ENCODE measurements at places on chromosomes 7 and 10.

DNA sequence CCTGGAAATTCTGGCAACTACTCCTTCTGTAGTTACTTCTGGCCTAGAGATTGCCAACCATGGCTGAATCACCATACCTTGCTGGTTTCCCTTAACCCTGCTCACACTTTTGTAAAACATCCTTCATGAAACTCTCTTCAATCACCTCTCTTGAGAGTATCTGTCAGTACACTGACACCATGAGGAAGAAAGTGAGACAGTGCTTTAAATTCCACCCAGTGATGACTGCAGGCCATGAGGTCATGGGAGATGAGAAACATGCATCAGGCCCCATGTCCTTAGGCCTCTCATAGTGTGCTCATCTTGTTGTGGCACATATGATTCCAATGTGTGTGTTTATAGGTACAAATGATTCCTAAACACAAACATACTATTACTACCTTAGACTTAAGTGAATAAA is 24.6 kb upstream of the NAMPT start:
- no peak for DNase-seq

DNA sequence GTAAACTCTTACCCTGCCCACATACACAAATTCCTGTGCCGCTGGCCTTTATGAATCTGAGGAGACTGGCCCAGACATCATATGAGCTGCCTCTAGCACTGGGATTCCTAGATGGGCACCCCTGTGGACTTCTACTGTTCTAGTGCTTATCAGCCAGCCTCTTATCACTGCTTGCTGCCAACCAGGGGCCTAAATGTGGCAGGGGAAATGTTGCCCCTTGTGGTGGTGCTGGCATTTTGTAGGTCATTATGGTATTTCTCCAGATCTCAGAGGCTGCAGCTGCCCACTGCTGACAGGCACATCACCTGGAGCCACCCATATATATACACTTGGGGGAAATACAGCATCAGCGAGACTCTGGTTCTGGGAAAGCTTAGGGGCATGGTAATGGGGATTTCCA is 5.4 kb downstream of the SFR1 start:
- DNase-seq, result no peak

DNA sequence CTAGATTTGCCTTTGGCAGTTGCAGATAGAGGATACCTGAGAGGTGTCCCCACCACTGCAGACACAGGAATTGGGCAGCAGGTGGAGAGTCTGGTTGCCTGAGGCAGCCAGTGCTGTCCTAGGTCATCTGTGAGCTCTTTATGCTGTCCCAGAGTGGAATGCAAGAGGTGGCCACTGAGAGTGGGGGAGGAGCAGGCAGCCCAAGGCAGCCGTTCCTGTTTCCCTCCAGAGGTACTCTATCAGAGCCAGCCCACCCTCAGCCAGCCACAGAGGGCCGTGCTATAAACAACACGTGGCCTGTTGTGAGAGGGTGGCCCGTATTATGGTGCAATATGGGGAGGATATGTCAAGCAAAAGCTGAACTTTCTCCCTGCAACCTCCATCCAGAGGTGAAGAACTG is 8.5 kb downstream of the LRRC18 start:
- DNase-seq, result no peak

DNA sequence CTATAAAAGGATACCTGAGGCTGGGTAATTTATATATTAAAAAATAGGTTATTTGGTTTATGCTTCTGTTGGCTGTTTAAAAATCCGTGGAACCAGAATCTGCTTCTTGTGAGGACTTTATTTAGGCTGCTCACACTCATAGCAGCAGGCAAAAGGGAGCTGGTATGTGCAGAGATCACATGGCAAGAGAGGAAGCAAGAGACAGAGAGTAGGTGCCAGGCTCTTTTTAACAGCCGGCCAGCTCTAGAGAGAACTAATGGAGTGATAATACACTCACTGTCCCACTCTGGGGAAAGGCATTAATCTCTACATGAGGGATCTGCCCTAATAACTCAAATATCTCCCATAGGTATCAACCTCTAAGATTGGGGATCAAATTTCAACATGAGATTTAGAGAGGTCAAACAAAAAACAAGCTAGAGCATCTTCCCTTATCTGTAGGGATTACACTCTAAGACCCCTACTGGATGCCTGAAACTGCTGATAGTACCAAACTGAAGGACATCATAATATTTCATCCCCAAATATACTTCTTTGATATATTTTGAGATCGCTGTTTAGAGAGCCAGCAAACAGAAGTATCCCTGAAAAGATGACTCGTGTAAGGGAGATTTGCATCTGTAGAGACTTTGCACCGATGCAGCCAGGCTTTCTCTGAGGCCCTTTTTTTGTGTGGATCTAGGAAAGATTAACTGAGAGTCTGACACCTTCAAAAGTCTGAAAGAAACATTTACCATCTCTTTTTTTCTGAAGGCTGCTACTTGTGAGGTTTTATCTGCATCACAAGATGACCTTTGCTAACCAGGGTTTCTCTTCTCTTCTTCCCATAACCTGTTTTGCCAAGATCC is 717.0 kb upstream of the MBL2 start:
- no peak for DNase-seq

DNA sequence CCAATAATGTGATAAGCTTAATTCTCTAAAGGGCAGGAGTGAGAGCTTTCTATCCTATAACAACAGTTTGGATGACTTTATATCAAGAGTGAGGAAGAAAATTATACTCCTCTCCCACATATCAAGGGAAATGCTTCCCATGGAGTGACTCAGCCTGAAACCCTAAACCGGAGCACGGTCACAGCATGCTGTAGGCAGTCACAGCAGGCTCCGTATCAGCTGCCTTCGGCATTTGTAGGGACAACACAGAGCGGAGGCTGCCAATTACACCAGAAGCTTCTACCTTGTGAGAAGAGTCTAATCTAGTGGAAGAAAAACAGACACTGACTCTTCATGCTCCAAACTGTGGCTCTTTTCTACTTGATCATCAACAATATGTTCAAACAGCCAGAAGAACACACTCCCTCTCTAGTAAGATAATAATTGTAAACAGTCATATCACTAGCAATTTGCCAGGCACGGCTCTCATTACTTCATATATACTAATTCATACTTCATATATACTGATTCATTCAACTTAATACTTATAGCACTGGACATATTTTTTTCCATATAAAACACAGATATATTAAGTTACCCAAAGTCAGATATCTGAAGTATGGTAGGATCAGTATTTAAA is 65.9 kb downstream of the DGKB start:
- no peak for DNase-seq

- no peak for DNase-seq
These were observed 5.9 kb upstream of the GDF10 start for GRCh38 chr10:47294057-47294456.

DNA sequence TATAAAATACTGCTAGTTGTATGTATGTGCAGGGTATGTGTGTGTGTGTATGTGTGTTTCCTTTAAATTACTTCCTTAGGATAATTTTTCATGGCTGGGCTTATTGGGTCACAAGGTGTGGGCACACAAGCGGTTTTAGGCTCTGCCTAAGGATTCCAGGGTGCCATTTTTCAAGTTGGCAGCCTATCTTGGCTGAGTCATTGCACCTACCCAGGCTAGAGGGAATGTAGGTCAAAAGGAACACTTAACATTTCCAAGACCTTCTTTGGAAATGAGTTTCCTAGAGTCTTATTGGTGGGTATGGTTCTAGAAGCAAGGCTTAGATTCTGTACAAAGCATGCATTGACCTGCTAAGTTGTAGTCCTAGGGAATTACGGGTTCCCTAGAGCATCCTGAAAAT is 642.1 kb downstream of the LRMDA start:
- DNase-seq, result no peak

DNA sequence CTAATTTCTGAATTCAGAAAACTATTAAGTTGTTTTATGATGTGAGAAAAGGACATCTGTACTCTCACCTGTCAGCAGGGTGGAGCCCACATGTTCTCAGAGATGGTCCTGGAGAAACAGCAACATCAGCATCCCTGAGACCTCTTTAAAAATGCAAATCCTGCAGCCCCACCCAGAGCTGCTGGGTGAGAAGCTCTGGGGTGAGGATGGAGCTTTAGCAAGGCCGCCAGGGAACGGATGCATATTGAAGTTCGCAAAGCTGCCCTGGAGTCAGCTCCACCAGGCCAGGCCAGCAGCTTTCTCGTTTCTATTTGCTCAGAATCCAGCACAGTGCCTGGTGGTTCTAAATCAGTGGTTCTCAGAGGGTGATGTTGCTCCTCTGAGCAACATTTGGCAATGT is 49.1 kb downstream of the PRKCQ start:
- DNase-seq, result no peak

DNA sequence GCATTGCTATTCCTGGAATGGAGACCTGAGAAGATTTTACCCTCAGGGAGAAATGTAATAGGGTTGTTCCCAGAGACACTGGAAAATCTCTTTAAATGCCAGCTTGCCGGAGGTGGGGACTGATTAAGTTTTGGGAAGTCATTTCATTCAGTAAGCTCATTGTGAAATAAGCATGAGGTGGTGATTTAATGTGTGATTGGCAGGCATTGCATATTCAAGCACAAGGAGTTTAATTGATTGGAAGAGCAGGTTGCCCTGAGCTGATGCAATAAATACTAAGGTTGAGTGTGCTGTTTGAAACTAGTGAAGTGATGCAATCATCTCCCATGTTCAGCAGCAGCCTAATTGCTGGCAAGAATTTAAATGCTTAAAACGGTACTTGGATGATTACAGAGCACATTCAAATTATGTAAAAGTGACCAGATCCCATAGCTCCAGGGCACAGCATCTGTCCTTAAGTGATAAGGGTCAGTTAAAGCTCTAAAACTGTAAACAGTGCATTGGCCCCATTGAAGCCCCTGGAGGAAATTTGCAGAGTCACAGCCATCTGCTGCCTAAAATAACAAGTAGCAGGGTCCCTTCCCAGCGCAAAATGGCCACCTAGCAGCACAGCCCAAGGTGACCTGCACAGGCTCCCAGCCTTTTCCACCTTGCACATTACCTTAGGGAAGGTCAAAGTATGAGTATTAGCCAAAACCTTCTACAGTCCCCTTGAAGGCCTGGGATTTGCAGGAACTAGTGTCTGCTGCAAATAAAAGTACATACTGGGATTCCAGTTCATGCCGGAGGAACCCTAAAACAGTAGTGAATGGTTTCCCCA is 92.1 kb downstream of the CCDC71L start:
- no peak for DNase-seq

- DNase-seq, result no peak
These were observed 327.0 kb downstream of the RNLS start for GRCh38 chr10:88256013-88256680.

- no peak for DNase-seq
These were observed 241.3 kb downstream of the ANK3 start for GRCh38 chr10:60148266-60148840.

GRCh38 chr10:132555648-132556575 is 18.3 kb downstream of the INPP5A start:
- peak; percentile 63 for DNase-seq

GRCh38 chr10:1163831-1164230 is 107.6 kb downstream of the WDR37 start:
- DNase-seq, result no peak

- DNase-seq, result no peak
These were observed 290.7 kb downstream of the TCERG1L start for GRCh38 chr10:131020775-131021174.

DNA sequence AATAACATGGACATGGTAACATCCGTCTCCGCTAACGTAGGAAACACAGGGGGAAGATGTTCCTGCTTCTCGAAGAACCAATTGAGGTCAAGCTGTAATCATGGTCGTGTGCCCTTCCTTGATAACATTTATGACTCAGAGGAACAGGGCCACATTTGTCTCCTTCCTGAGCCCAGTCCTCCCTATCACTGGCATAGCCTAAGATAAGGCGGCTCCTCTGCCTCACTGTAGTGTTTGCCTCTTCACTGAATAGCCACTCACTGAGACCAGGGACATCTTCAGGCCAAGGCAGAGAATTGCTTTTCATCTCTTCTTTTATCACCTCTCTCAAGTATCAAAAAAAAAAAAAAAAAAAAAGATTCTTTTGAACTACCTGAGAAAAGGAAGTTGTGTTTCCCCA is 5.4 kb upstream of the GRM8 start:
- DNase-seq, result no peak

DNA sequence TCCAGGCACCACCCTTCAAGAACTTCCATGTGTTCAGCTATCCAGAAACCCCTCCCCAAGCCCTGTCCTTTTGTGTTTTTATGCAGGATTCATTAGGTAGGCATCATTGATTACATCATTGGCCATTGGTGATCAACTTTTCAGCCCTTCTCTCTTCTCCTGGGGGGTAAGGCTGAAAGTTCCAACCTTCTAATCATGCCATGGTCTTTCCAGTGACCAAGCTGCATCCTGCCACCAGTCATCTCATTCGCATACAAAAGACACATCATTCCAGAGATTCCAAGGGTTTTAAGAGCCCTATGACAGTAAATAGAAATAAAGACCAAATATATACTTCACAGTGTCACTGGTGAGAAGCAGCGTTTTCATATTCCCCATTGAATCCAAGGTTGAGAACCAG is 48.2 kb downstream of the DNAJC12 start:
- DNase-seq, result no peak

- no peak for DNase-seq
These were observed 825.9 kb upstream of the IGFBP3 start for GRCh38 chr7:46746695-46747687.

DNA sequence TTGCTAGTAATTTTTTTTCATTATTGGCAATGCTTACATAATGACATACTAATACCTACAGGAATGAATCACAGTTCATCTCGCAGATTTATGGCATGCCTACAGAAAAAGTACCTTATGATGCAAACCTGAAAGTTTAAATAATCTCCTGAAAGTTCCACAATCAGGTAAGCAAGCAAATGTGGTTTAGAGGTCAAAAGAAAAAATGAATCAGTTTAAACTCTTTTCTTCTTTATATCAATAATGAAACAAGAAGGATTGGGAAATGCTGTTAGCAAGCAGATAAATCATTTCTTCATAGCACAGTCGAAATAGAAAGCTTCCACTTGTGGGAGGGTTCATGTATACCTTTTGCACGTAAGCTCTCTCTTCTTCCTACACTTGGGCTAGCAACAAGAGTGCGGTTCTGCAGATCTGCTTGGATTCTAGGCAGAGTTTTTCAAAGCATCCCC is 53.7 kb upstream of the MTPN start:
- DNase-seq, result no peak

- no peak for DNase-seq
These were observed 157.1 kb upstream of the RHEB start for GRCh38 chr7:151676759-151677158.

- DNase-seq, result no peak
These were observed 39.2 kb upstream of the DMTF1 start for GRCh38 chr7:87113077-87113476.

- DNase-seq, result no peak
These were observed 2.0 kb downstream of the XRCC2 start for GRCh38 chr7:152673897-152674296.

GRCh38 chr10:2456834-2457233 is 610.5 kb upstream of the PFKP start:
- no peak for DNase-seq

- no peak for DNase-seq
These were observed 188.2 kb upstream of the MKLN1 start for GRCh38 chr7:131139462-131139861.

- DNase-seq, result no peak
These were observed 106.8 kb upstream of the POM121L12 start for GRCh38 chr7:52928591-52928990.

All from CD4-positive, alpha-beta T cell treated with Interferon gamma for 1 hour (primary cell).